ENCODE measurements at places on chromosomes 6 and 20. TPM values are rescaled to one million over a fixed set of nuclear protein-coding genes. Genes with fewer than 3 reads are reported as not detected.
A peak's percentile ranks its signal among the peaks of the same experiment; 100 is the strongest.

- DNase-seq = peak; percentile 40
Observed at GRCh38 chr20:542777-543368, 717 bp downstream of the CSNK2A1 start.

DNA sequence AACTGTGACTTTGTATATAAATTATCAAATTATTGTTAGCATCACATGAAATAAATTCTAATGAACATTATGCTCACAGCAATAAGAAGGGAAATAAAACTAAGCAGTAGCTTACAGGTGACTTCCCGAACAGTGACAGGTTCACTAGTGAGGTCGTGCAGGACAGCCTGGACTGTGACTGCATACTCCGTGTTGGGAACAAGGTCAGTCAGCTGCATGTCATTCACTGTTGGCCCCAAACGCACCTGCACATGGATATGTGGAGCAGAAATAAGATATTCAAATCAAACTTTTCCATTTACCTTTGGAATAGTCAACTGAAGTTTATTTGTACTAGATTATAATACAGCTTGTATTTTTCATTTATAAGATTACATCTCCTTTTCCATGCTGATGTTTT is 60.6 kb downstream of the COL12A1 start:
- DNase-seq = no peak

DNA sequence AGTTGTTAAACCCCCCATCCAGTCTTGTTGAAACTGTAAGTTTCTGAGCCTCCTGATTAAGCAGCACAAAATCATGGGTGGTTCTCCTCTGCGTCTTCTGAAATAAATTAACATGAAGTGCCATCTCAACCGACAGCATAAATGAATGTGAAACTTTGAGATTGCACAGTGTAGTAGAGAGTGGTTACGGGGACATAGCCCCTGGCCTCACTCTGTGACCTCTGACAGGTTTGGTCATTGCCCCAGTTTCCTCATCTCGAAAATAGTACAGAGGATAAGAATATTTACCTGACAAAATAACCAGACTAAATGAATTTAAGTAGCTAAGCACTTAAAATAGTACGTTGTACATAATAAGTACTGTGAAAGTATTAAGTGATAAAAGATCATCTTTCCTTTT is 19.1 kb downstream of the NKX2-4 start:
- DNase-seq = no peak

DNA sequence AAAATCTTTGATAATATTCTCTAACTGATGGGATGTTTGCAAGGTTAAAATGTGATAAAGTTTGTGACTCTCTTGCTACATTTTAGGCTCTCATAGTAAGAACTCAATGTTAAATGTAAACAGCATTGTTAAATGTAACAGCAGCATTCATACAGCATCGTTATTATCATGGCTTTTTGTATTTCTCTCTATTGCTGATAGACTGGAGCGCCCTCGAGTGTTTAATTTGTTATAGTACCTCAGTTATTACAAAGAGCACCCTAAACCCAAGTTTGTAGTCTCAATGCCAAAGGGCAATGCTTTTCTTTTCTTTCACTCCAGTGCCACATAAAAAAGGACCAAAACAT is 14.9 kb upstream of the TTPAL start:
- DNase-seq = no peak

DNA sequence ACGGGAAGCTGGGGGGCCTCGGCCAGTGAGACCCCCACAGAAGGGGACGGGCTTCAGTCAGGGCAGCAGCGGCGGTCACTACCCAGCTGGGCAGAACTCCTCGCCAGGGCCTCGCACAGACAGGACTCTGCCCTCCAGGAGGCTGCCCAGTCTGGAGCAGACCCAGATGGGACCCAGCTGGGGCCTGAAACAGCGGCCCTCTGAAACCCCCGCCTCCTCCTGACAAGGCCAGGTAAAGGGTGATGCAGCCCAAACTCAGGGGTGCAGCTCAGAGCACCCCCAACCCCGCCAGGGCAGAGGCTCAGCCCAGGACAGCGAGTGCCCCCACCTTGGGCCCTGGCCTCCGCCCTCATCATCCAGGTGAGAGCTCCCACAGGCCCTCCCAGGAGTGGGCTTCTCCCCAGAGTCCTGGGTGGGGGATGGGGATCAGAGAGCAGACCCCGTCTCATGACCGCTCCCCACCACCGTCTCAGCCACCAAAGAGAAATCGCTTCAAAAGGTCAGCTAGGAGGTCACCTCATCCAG is 2.2 kb downstream of the EEF1A2 start:
- no peak for DNase-seq

Gene FNDC11
- total RNA-seq = 0.20 TPM

DNA sequence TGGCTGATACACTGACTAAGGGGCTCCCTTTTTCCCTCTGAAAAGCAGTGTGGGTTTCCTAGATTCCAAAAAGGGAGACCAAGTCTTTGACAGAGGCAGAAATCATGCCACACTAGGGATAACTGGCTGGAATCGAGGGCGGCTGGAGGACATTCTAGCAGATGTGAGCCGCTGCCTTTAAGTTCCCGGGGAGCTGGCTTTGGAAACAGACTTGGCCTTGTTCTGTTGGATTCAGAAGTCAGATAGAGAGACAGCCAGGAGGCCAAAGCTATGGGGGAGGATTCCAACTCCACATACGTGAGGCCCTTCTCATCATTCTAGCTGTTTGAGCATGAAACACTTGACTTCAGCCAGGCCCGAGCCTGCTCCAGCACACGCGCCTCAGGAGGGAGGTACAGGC is 109.9 kb upstream of the FOXC1 start:
- no peak for DNase-seq

- DNase-seq = no peak
Observed at GRCh38 chr20:1808101-1808500, 87.1 kb upstream of the SIRPA start.

Gene SNAI1
- 0.82 TPM for total RNA-seq

Gene PRR18
- total RNA-seq = 0.33 TPM

Gene SLCO4A1
- total RNA-seq = 56.9 TPM

DNA sequence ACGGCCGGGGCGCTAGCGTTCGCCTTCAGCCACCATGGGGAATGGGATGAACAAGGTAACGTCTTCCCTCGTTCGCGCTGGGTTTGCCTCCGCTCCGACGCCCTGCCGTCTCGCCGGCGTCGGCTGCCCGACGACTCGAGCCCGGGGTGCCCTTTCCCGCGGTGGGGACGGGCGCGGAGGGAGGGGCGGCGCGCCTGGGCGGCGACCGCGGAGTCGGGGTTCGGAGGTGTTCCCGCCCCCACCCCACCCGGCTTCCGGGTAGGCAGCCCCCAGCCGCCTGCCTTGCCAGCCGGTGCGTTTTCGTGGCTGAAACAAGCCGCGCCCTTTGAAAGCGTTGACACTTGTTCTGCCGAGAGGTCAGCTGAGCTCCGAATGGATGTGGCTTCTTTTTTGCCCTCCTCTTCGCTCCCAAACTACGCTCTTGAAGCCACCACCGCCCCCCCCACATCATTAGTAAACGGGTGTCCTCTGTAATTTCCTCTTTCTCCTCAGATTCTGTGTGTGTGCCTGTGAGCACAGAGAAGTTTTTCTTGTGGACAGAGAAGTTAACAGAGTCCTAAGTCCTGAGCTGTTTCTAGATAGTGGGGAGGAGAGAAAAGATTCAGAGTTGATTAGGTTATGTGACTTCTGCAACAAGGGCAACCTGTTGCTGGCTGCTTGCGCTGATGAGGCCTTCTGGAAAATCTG is 362 bp downstream of the DUSP22 start:
- peak; percentile 79 for DNase-seq

Gene FLRT3
- total RNA-seq = not detected

GRCh38 chr6:168026925-168027324 is 29.5 kb downstream of the KIF25 start:
- no peak for DNase-seq

Gene EPPIN
- not detected for total RNA-seq
